EH (cell line): ENCODE measurements at places on chromosomes 5 and 9.

- DNase-seq = peak; percentile 3
These were observed 22.5 kb upstream of the NIPSNAP3A start for GRCh38 chr9:104725014-104725413.

GRCh38 chr9:29826421-29826820 is 2253.1 kb upstream of the C9orf72 start:
- DNase-seq = no peak

DNA sequence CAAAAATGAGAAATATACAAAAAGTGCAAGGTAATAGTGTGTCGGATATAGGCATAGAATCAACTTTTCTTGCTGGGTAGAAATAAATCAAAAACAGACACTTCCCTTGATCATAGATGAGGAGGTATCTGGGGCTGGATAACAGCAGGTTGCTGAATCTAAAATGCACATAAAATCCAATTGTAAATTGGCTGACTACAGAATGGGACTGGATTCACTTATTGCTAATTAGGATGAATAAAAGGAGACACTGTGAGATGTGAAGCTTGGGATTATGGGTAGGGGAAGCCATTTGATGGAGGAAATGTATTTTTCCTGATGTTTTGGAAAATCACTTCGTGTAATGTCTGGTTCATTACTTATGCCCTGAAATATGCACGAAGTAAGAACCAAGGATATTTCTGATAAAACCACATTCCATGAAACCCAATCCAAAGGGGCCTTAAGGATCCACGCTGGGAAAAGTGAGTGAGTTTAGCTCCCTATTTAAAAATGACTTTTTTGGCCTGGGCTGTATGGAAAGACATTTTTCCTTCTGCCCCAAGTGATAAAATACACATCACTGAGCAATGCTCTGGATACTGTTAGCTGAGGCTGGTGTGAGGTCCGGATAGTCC is 136.1 kb downstream of the MARCHF11 start:
- DNase-seq = peak; percentile 2

GRCh38 chr9:101114317-101114716 is 85.8 kb downstream of the PLPPR1 start:
- DNase-seq = no peak

- DNase-seq = no peak
These were observed 282.0 kb downstream of the ISL1 start for GRCh38 chr5:51665251-51665593.

- DNase-seq = peak; percentile 98
These were observed 368 bp downstream of the SH3TC2 start for GRCh38 chr5:149062371-149063016.

GRCh38 chr5:128225245-128226030 is 141.9 kb downstream of the SLC12A2 start:
- no peak for DNase-seq

- no peak for DNase-seq
These were observed 39.9 kb downstream of the PAX5 start for GRCh38 chr9:36993933-36994764.

DNA sequence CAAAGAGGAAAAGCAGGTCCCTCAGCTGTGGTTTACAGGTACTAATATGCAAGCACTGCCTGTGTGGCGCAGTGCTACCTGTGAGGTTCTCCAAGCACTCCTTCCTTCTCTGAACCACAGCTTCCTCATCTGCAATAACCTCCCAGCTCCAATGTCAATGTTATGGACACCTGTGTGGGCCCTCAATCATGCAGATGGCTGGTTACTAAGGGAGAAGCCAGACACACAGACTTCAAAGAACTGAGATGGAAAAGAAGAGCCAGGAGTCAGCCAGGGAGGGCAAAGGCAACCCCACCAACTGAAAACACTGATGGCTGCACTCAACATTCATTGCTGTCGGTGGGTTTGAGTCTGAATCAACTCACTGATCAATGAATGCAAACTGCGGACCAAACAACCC is 77.7 kb downstream of the NR6A1 start:
- DNase-seq = no peak

GRCh38 chr5:137333475-137333874 is 165.7 kb downstream of the SPOCK1 start:
- DNase-seq = no peak

GRCh38 chr5:13809921-13810320 is 134.6 kb downstream of the DNAH5 start:
- DNase-seq = no peak

GRCh38 chr5:114782869-114783268 is 386.8 kb downstream of the TRIM36 start:
- no peak for DNase-seq

DNA sequence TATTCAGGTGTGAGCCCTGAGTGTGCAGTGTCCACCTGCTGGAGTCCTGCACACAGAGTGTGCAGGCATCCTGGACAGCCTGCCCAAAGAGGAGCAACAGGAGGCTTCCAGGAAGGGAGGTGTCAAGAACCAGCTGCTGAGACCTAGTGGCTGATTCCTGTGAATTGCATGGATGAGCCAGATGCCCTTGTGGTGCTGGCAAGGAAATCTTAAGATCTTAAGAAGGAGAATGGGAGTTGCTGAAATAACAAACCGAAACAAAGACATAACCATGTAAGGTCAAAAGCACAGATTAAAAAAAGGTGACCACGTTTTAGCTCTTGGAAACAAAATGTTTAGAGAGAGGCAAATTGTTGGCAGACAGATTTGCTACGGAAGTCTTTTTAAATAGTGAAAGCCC is 29.3 kb upstream of the RPS23 start:
- DNase-seq = peak; percentile 61

- DNase-seq = no peak
These were observed 151.2 kb upstream of the CD180 start for GRCh38 chr5:67347821-67348220.

GRCh38 chr5:58064801-58065200 is 395.1 kb downstream of the PLK2 start:
- DNase-seq = peak; percentile 85

DNA sequence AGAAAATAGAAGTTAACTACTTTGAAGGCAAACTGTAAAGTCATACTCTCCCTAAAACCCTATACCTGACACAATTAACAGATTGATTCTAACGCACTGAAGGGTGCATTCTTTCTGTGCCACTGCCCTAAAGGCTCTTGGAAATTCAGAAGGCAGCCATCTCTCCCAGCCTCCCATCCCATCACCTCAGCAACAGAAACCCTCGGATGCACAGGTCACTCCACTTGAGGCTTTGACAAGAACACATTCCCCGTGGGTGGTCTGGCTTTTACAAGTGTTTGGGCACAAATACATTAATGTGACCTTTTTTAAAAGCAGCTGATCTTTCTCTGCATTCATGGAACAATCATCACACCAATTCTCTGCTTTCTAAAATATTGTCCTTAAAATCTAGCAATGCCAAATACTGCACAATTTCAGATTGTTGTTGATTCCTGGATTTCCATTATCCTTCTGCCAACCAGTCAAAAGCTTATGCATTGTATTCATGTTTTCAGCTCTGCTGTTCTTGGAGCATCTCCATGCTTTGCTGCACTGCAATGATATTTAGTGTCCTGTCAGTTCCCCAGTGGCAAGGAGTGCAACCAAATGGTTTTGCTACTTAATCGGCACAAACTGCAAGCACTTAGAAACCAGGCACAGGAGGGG is 175.6 kb downstream of the TMEM161B start:
- no peak for DNase-seq

- peak; percentile 77 for DNase-seq
These were observed at the start of gene NPDC1 for GRCh38 chr9:137046088-137046787. Gene NPDC1, minus strand, starts transcription at chr9:137046177. Its CDS starts 188 bp downstream, at chr9:137045989.

DNA sequence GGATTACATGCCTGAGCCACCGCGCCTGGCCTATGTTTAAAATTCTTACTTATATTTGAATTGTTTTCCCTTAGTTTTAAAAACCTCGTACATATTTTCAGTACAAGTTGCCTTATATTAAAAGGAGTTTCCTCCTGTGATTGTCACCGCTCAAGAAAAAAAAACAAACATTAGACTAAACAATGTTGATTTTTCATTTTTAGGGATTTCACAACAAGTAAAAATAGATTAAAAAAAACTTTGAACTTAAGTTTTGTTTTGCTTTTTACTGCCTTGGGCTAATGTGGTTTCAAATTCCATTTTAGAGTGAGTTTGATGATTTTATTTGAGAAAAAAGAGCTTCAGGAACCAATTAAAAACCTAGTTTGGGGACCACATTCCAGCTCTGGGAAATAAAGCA is 1196.6 kb upstream of the CDH18 start:
- no peak for DNase-seq

DNA sequence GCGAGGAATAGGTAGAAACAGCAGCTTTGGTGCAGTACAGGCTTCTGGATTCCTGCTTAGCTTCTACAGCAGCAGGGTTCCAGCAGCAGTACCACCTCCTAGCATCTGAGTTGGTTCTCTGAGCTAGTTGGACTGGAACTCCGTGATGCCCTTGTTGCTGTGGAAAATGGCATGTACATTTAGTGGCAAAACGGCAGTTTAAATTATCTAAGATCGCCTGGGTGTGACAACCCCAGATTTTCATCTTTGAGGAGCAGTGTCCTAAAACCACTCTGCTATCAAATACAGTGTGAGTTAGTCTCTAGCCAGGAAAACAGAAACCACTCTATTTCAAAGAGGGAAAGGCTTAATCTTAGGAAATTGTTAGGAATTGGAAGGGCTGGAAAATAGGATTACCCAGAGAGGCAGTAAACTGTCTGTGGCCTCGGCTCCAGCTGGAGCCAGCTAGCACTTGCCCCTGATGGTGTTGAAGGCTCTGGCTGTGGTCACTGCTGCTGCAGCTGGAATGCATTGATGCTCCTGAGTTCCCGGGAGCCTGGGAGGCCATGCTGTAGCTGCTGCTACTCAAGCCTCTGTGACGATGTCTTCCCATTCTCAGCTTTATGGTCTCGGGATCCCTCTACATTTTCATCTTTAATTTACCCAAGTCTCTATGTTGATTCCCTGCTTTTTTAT is 29.4 kb downstream of the RAD23B start:
- DNase-seq = peak; percentile 71

DNA sequence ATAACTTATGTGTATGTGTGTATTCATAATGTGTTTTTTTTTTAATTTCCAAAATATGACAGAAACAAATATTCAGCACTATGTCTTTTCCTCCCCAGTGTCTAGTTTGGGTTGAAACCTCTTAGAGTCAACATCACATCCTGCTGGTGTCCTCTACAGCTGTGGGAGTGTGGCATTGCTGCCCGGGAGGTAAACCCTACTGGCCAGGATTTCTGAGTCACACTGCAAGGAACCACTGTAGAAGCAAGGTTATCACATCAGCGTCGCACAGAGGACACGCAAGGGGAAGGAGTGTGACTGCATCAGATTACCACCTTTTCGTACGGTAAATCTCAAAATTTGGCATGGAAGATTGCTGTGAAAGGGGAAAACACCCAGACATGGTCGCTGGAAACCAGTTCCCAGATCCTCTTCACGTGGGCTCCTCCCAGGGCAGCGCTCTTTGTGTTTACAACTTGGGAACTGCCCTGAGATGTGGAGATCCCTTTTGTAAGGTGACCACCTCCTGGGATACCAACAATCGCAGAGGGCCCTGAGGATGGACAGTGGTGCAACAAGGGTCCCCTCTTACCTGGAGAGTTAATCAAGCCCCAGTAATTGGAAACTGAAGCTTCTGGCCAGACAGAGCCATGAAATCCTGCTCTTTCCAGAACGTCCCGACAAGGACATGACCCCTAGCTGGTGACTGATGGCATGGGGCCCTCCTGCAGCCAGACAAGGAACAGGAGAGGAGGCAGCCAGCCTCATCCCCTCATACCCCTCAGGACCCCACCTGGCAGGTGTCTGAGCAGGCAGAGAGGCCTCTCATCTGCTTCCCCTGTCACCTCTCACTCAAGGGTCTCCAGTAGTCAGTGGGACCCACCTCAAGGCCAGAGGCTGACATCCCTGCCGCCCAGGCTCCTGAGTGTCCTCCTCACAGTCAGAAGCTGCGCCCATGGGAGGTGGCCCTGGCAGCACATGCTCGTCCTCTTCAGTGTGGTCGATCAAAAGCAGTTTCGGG is 194.7 kb downstream of the MED10 start:
- DNase-seq = no peak

- peak; percentile 2 for DNase-seq
These were observed 20.8 kb upstream of the TCERG1 start for GRCh38 chr5:146426305-146426704.

DNA sequence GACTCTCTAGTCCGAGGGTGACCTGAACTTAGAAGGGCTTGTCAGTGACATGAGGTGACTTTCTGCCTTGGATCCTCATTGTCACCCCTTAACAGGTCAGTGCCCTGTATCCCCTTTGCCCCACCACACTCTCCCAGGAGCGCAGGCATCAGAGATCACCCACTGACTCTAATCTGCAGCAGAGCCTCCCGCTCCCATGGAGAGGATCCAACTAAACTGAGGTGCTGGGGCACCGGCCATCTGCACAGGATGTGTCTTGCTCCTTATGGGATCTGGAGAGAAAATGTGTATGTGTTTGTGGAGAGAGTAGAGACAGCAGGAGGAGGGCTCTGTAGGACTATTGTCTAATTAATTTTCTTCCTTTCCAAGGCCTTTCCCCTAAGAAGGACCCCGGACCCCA is 213.7 kb downstream of the ROR2 start:
- DNase-seq = no peak

GRCh38 chr5:165521816-165522610 is 2016.6 kb downstream of the MAT2B start:
- DNase-seq = no peak

DNA sequence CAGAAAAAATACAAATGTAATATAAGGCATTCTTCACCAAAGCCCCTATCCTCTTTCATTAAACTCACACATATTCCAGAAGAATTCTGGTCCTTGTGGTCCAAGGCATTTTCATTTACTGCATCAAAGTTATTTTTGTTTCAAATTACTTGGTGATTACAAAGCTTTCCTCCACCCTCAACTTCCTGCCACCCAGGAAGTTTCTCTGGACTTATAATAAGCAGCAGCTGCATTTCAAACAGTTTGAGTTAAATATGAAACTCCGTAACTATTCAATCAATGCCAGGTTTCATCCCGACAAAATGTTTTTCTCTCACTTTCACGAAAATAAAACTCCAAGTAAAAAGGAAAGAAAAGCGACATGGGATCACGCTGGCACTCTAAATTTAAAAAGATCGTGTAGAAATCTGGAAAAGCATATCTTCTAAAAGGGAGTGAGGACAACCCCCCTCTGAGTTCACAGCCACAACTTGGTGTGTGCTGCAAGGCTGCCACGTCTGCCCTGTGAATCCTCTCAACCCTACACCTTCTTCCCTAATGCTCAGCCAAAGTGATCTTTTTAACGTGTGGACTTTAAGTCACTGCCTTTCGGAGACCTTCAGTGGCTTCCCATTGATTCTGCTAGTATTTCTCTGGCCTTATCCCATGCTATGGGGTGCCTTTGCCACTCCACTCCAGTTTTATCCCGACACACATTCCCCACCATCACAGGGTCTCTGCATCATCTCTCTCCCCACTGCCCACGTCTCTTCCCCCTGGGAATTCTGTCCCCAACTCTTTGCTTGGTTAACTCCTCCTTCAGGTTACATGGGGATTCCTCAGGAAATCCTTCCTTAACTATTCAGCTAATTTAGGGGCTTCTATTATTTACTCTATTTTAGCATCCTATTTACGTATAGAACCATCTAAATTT is 91.1 kb upstream of the CER1 start:
- DNase-seq = peak; percentile 68

- no peak for DNase-seq
These were observed 2.6 kb upstream of the ANKRD18A start for GRCh38 chr9:38622951-38623350.
